ENCODE measurements at places on chromosomes 5 and 9.

GRCh38 chr9:114830546-114830945 is 24.7 kb upstream of the TNFSF15 start:
- no peak for DNase-seq

DNA sequence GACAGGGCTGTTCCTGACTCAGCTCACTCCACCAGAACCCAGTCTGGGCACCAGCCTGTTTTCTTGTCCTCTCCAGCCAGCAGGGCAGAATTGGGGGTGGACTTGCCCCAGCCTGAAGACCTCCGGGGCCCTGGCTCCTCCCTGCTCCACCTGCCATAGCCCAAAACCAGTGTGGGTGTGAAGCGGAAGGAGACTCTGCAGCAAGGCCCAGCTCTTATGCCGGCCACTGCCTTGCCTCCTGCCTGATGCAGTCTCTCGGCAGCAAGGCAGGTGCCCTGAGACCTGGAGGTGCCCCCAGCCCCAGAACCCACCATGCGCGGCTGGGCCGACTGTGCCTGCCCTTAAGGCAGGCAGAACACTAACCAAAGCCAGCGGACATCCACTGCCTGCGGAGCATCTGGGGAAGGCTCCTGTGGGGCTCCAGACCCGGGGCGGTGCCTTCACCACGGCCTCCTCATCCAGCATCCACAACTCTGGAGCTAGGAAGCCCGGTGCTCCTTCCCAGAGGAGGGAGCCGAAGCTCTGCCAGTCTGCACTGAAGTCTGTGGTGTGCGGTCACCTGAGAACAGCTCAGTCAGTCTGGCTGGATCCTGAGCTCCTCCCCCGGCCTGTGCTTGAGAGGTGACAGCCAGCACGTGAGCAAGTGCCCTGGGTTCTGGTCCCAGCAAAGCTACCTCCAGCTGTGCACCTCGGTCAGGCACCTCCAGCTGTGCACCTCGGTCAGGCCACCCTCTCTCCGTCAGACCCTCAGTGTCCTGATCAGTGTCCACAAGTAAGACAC is 116.7 kb downstream of the ADAMTS2 start:
- no peak for DNase-seq

- DNase-seq, result no peak
Measured at GRCh38 chr5:59041355-59041754, 458.5 kb downstream of the RAB3C start.

DNA sequence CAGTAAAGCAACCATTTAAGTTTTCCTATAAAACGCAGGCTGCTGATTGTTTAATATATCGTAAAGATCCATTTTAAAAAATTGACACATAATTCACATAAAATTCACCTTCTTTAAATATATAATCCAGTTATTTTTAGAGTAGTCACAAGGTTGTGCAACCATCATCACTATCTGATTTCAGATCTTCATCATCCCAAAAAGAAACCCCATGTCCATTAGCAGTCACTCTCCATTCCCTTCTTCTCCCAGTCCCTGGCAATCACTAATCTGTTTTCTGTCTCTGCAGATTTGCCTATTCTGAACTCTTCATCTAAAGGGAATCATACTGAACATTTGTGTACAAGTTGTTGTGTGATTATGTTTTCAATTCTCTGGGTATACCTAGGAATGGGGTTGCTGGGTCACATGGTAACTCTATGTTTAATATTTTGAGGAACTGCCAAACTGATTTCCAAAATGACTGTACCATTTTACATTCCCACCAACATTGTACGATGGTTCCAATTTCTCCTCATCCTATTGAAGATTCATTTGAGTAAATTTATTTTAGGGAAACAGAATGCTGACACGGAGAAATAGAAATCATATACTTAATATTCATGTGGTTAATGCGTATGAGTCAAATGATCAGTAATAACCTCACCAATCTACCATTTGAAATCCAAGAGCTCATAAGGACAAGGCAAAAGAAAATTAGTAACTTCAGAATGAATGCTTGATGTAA is 57.8 kb upstream of the PLPP1 start:
- DNase-seq, result no peak

DNA sequence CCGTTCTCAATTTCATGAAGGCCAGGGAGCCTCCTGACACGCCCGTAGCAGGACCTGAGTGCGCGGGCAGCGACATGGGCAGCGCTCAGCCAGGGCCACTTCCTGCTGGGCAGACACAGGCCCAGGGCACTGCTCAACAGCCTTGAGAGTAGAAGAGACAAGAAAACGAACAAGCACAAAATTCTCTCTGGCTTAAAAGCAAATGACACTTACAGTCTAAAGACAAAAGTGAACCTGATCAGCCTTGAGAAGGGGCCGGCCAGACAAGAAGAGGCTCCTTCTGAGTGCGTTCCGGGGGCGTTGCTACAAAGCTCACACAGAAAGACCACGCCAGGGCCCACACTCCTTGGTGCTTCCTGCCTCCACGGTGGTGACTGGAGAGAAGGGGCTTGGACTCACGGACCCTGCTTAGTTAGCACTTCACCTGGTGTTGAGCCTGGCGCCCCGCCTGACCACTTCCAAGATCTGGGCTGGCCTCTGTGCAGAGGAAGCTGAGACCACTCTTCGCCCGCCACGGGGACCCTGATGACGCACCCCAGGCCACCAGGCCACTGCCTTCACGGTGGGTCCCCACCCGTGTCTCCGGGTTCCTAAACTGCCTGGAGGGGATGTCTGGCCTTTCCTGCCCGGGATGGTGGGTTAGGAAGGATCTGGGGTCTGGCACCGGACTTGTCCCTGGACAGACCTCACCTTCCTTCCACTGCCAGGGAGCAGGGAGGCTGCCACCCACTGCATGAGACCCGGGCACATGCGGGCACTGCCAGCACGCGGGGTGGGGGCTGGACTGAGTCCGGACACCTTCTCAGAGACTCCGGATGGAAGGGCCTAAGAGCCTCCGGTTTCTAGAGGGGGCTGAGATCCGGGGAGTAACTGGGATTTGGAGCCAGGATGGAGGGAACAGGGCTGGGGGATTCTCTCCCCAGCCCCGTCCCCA is 1.3 kb downstream of the SLC12A7 start:
- no peak for DNase-seq

GRCh38 chr5:91888810-91889209 is 505.7 kb upstream of the ARRDC3 start:
- no peak for DNase-seq

- no peak for DNase-seq
Measured at GRCh38 chr5:147906326-147907095, at the start of gene C5orf46. Gene C5orf46 (minus strand): TSS chr5:147906538. CDS start chr5:147906501, 37 bp downstream.

DNA sequence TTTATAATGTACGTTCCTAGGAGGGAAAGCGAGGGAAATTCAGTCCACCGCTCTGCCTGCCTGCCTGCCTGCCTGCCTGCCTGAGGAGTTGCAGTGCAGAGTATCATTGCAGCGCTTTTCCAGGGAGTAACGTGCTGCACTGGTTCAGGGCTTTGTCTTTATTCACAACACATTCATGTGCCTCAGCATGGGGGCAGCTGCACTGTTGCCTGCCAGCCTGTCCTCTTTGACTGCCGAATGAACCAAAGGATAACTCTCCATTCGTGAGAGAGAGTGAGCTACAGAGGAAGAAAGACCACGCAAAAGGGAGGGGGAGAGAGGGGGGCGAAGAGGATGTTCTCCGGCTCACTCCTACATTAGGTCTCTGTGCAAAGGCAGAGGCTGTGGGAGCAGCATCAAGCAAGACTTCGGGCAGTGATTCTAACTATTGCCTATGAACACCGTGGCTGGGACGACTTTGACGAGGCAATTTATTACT is 791.2 kb downstream of the MAT2B start:
- no peak for DNase-seq

GRCh38 chr5:176381979-176382378 is 6.4 kb downstream of the NOP16 start:
- no peak for DNase-seq

DNA sequence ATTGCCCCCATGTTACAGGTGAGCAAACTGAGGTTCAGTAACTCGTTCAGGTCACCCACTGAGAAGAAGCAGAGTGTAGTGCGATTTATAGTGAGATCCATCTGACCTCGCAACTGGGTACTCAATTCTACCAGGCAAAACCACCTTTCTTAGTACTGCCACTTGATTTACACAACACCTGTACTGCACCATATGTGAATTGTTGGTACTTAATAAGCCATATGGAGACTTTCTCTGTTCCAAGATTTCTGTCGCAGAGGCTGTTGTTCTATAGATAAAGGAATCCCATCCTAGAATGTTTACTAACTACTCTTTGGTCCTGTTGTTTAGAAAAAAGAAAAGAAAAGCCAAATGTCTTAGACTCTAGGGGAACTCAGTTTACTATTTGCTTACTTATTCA is 287.5 kb downstream of the KCTD16 start:
- DNase-seq, result no peak

- DNase-seq, result no peak
Measured at GRCh38 chr5:67807439-67807888, 408.1 kb upstream of the PIK3R1 start.

DNA sequence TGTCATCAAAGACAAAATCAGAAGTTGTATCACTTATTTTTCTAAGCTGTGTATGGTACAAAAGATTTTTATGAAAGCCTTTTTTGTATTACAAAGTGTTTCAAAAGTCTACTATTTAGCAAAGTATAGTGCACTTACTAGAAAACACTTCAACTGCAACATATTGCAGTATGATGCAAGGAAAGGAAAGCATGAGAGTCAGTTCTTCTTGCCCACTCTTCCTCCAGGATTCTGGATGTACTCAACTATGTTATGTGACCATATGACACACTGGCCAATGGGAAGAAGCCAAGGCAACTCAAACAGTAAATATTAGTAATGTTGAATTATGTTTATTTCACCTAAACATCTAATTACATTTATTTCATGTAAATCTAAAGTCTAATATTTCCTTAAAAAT is 49.5 kb upstream of the TYRP1 start:
- DNase-seq, result no peak

- DNase-seq, result no peak
Measured at GRCh38 chr9:131809941-131810344, 70.1 kb upstream of the RAPGEF1 start.

- no peak for DNase-seq
Measured at GRCh38 chr5:91126888-91127287, 256.2 kb downstream of the ARRDC3 start.

- no peak for DNase-seq
Measured at GRCh38 chr5:15966066-15966640, 213.4 kb downstream of the MARCHF11 start.

GRCh38 chr5:1950708-1951103 is 68.0 kb upstream of the IRX4 start:
- DNase-seq, result no peak

DNA sequence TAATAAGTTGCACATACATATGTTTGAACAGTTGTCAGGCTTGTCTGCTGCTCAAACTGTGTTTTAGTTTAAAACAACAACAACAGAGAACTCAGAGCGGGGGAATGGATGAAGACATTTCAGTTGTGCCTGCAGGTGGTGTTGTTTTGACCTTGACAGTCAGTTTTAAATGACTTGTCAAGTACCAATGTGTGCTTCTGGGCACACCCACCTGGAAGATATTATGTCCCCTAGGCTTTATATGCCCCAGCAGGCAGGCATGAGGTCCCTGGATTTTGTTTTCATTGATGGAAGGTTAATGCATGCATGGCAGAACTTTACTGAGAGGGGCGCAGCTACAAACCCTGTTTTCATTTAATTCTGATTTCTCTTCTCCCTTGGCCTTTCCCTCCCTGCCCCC is 84.6 kb downstream of the AOPEP start:
- DNase-seq, result no peak

- no peak for DNase-seq
Measured at GRCh38 chr5:168614661-168615060, 35.5 kb upstream of the PANK3 start.

GRCh38 chr5:103355579-103355978 is 97.0 kb downstream of the MACIR start:
- no peak for DNase-seq

- DNase-seq, result no peak
Measured at GRCh38 chr9:112007575-112008240, 111.1 kb downstream of the UGCG start.

- no peak for DNase-seq
Measured at GRCh38 chr5:116292321-116292720, 207.5 kb downstream of the COMMD10 start.

GRCh38 chr5:14452685-14453454 is 128.7 kb upstream of the OTULINL start:
- DNase-seq, result no peak

DNA sequence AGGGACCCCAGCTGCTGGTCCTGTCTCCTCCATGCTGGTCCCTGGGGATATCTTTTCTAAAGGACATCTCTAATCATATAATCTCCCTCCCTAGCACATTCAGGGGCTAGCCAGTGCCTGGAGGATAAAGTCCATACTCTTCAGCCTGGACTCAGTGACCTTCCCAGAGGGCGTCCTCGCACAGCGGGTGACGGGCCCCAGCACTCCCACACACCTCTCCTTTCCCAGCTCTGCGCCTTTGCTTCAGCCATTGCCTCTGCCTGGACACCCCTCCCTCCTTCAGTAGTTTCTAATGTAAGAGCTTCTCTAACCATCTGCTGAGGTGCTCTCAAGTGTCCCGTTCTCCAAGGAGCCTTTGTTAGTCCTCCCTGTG is 15.2 kb upstream of the TNIP1 start:
- DNase-seq, result no peak

GRCh38 chr5:111469293-111469896 is 42.9 kb downstream of the STARD4 start:
- DNase-seq, result no peak

DNA sequence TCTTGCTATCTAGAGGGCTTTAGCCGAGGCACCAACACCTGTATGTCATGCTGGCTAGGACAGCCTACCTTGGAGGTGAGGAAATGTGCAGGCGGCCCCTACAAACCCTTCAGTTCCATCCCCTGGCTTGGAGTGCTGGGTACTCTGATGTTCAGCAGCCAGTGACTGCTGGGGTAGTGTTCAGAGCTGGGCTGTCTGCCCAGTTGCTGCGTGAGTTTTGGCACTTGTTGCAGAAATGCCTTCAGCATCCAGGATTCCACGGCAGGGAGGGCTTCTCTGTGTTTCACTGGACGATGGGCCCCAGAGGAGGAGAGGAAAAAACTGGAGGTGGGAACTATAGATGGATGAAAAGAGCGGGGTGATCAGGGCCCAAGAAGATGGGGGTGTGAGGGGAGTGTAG is 10.4 kb downstream of the SWI5 start:
- no peak for DNase-seq

GRCh38 chr5:2751592-2752021 is at the start of gene IRX2:
Gene IRX2 (minus strand): TSS chr5:2751677. CDS start chr5:2751413, 264 bp downstream.
- DNase-seq, result no peak

DNA sequence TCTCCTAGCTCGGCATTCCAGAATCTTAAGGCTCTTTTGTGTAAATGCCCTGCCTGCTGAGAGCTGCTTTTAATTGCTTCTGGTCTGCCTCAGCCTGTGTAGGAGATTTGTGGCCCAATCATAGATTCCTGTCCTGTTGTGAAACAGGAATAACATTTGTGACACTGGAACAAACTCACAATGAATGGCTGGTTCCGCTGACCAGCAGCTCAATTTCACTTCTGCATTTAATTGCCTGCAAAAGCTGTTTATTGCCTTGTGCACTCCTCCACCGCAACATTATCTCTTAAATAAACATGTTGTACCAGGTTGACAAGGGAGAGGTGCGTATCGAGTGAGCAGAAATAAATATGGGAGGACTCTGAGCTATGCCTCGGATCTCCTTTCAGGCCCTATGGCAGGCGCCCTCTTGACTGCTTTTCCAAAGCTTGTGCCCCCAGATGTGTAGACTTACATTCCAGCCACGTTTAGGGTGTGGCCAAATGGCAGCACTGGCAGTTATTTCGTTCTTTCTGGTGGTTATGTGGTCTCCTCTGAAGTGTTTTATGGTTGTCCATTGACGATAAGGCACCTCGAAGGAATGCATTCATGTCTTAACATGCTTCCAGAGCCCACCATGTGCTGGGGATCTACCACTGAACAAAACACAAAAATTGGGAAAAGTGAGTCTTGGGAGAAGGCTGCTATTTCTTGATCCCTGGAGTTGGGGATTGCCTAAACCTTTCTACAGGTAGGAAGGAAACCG is 58.1 kb downstream of the DMRT1 start:
- no peak for DNase-seq
